ENCODE measurements at places on chromosomes 13 and 19.

DNA sequence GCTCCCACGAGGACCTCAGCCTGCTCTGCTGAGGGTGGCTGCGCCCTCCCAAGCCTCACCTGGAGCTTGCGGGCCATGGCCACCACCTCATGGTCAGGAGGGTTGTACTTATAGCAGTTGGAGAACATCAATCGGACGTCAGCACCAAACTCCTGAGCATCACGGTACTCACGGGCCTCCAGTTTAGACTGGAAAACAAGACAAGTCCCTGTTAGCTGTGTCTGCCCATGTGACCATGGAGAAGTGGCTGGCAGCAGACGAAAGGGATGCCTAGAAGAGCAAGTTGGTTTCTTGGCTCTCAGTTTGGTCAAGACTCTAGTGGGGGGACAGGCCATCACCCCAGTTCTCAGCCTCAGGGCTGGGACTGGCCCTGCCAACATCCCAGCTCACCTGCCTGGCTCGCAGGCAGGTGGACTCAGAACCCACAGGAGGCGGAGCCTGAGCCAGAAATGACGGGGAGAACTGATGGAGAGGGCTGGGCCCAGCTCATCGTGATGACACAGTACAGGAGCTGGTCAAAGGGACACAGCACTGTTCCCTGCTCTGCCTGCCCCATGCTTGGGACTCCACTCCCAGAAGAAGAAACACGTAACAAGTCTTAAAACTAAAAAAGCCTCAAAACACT lies 31.2 kb upstream of the EPHX3 start:
- H3K4me1 ChIP-seq: no peaks in the 10 kb centered on the region
- H3K27me3 ChIP-seq: no peaks in the 10 kb centered on the region
- no peak overlapping the region for H3K27ac ChIP-seq
- DNase-seq: no peak

DNA sequence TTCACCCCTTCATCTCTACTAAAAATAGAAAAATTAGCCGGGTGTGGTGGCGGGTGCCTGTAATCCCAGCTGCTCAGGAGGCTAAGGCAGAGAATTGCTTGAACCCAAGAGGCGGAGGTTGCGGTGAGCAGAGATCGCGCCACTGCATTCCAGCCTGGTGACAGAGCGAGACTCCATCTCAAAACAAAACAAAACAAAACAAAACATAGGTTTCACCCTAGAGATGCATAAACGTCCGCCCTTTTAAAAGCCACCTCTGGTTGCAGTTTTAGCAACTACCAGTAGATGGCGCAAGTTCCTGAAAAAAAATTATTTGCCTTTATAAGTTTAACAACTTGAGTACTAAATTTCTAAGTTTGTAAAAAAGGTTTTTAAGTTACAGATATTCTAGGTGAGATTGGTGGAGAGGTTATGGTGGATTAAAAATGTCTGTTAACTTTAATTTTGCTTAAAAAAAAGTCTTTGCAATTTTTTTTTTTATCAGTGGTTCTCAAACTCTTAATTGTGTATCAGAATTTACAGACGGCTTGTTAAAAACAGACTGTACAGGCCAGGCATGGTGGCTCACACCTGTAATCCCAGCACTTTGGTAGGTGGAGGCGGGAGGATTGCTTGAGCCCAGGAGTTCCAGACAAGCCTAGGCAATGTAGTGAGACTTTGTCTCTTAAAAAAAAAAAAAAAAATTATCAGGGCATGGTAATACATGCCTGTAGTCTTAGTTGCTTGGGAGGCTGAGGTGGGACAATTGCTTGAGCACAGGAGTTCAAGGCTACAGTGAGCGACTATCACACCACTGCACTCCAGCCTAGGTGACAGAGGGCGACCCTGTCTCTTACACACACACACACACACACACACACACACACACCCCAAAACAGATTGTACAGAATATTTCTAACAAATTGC lies 42.1 kb downstream of the NAA16 start:
- peaks cover 2% of the 10 kb centered on the region for H3K4me1 ChIP-seq
- H3K27ac ChIP-seq: peak overlapping the region; percentile 66
- DNase-seq: peak; percentile 48
- no peak overlapping the region for H3K4me3 ChIP-seq

DNA sequence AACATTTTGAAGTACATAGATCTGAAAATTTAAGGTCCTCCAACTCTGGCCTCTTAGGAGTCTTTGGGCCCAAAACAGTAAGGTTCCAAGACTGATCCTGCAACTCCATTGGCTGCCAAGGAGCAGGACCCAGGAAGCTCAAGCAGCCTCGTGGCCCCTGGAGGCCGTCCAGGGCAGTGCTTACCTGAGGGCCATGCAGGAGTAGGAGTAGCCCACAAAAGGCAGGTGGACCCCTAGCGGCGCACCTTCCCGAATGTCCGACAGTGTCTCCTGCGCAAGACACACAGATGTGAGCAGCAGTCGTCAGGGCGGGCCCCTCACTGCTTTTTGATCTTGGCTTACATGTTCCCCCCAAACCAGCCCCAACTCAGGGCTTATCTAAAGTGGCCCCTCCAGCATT lies 5.7 kb upstream of the SIX5 start:
- DNase-seq: no peak
- H3K27ac ChIP-seq: no peak overlapping the region
- no peak overlapping the region for H3K4me3 ChIP-seq
- H3K36me3 ChIP-seq: peaks cover 18% of the 10 kb centered on the region
- H3K27me3 ChIP-seq: no peaks in the 10 kb centered on the region
- H3K4me1 ChIP-seq: peaks cover 18% of the 10 kb centered on the region

GRCh38 chr19:28971513-28971912 lies 241.4 kb downstream of the UQCRFS1 start:
- peaks cover 2% of the 10 kb centered on the region for H3K4me1 ChIP-seq
- H3K4me3 ChIP-seq: no peak overlapping the region
- DNase-seq: no peak
- H3K27ac ChIP-seq: no peak overlapping the region
- no peaks in the 10 kb centered on the region for H3K36me3 ChIP-seq
- H3K27me3 ChIP-seq: peaks cover 10% of the 10 kb centered on the region

- peaks cover 10% of the 10 kb centered on the region for H3K36me3 ChIP-seq
- DNase-seq: peak; percentile 71
- no peaks in the 10 kb centered on the region for H3K27me3 ChIP-seq
- peaks cover 20% of the 10 kb centered on the region for H3K4me1 ChIP-seq
Observed at GRCh38 chr19:41426952-41427646, at the start of gene B3GNT8. TSS of gene B3GNT8 (minus strand) at chr19:41427374. CDS start at chr19:41426778, 596 bp downstream.

DNA sequence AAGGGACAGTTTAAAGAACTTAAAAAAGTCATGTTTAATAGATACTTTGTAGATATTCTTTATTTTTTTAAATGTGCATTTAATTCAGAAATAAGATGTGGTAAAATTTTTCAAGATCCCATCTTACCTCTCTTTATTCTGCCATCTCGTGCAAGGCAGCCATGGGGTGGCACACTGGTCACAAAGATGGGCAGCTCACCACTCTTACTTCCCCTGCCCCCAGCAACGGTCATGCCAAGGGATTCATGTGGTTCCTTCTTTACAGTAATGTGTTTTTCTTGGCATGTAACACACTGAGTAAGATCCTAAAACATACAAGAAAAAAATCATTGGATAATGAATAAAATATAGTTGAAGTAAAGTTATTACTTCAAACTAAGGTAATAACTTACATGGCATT lies 64.2 kb downstream of the LNX2 start:
- no peak for DNase-seq
- H3K4me1 ChIP-seq: peaks cover 1% of the 10 kb centered on the region
- no peak overlapping the region for H3K4me3 ChIP-seq
- H3K36me3 ChIP-seq: peaks cover 21% of the 10 kb centered on the region

GRCh38 chr19:15759962-15760565 lies 22.3 kb downstream of the OR10H3 start:
- no peak overlapping the region for H3K4me3 ChIP-seq
- H3K36me3 ChIP-seq: no peaks in the 10 kb centered on the region

Measured in mesothelial cell of epicardium (in vitro differentiated cells).